ENCODE measurements at places on chromosomes 7 and 10.
A peak's percentile ranks its signal among the peaks of the same experiment; 100 is the strongest.

DNA sequence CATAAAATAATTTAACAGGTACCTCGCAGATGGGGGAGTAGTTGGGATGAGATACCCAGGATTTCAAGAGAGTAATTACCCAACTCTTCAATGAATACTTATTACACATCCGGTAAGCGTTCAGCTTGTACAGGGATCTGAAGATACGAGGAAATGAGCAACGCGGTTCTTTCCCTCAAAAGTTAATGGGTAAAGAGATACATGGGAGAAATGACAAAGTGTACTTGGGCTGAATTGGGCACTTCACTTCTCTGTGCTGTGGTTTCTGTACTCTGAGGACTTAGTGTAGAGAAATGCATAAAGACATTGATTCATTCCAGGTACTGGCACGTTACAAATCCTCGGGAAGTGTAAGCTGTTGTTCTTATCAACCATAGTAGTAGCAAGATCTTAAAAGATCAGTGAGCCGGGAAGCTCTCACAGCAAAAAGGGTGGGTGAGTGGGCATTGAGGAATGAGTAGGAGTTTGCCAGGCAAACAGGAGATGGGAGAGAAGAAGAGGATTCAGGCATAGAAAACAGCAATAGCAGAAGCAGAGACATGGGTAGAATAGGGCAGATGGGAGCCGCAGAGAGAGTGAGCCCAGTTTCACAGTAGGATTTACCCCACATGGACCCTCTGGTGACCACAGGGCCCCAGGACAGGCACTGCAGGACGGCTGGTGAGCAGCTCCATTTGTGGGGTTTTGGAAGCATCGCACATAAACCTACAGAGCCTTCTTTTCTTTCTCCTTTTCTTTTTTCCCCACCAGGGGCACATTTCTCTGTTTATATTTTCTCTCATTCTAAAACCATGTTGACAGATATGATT lies 304.3 kb upstream of the PITRM1 start:
- no peak for DNase-seq

- DNase-seq, result no peak
Observed at GRCh38 chr10:51770709-51771108, 71.3 kb upstream of the CSTF2T start.

DNA sequence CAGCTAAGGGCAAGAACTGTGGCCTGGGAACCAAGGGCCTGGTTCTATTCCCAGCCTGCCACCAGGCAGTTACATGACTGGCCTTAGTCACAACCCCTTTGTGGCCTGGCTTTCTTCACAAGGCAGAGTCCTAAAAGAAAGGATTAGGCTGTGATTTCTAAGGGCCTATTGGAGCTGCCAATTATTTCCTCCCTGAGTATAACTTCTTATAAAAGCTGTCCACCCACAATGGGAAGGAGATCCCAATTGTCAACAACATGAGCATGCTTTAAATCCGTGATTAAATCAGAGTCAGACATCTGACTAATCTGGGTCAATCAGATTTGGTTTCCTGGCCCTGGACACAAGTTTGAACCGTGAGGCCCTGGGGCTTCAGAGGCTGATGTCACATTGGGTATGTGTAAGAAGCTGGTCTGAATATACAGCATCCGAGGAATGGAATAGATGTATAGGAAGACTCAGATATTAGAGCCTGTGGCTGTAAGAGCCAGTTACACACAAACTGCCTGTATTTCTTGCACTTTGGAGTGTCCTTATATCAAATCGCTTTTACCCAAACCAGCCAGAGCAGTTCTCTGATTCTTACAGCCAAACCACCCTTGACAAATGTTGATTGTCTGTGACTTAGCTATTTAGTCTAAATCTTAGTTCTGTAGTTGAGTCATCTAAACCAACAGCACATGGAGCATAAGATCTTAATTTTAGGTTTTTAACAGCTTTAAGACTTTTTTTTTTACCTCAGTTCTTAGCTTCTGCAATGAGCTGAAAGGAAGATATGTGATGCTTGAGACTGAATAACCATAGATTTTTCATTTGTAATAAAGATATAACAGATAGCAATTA lies 61.3 kb downstream of the ABCB4 start:
- DNase-seq, result no peak

DNA sequence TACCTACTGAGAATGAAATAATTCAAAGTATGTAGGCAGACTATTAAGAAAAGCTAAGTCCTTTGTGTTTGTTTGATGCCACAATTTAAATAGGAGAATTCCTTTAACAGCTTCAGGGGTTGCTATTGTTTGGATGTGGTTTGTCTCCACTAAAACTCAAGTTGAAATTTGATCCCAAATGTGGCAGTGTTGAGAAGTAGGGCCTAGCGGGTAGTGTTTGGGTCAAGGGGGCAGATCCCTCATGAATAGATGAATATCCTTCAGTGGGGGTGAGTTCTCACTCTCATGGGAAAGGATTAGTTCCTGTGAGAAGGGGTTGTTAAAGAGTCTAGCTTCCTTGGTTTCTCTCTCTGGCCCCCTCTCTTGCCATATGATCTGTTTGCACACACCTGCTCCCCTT lies 97.0 kb downstream of the HGF start:
- DNase-seq, result no peak

DNA sequence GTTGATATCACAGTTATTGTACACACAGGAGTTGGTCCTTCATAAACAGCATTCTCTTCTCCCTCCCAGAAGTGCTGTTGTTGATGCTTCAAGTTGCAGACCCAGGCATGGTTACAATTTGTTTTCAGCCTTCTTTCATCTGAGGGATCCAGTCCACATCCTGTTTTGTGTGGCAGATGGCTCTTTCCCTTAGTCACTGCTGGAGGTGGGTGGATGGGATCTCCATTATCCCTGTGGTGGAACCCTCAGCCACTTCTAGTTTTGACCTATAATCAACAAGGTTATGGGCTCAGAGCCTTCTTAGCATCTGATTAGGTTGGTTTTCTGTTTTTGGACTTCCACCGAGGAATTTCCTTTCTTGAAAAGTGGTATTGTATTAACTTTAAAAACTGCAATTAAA lies 214.2 kb downstream of the SH2D4B start:
- no peak for DNase-seq

- DNase-seq, result peak; percentile 54
Observed at GRCh38 chr10:92544296-92544695, 29.6 kb downstream of the IDE start.

- no peak for DNase-seq
Observed at GRCh38 chr10:94407668-94408067, 5.3 kb downstream of the TBC1D12 start.

DNA sequence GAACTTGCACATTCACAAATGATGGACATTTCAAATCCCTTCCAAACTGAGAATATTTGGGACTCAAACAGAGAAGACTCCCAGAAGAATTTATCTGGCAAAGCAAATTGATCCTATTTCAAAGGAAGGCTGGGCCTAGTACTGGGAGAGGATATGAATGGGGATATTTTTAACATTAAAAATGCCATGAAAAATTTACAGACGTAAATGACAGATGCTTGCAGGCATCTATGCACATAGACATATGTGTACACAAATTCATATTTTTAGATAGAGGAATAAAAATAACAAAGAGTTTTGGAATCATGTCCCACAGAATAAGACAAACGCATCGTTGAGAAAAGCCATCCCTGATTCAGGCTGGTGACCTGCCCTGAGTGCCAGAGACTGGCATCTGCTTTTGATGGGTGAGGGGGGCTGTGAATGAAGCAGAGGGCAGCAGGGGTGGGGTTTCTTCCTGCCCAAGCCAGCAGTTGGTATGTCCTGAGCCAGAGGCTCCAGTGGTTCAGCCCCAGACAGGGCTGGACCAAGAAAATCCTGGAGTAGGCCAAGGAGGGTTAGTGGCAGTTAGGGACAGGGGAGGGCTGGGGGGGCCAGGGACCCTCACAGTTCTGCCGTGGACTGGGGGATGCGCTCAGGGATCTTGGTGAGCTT lies 138.5 kb downstream of the SLIT1 start:
- DNase-seq, result no peak

GRCh38 chr7:3955751-3956696 lies 655.0 kb downstream of the SDK1 start:
- DNase-seq, result no peak

GRCh38 chr7:100401811-100402210 lies 26.7 kb downstream of the ZCWPW1 start:
- DNase-seq, result no peak

GRCh38 chr7:125450749-125451148 lies 521.1 kb upstream of the POT1 start:
- no peak for DNase-seq

GRCh38 chr10:117544004-117544701 lies 1.6 kb downstream of the EMX2 start:
- DNase-seq, result no peak

DNA sequence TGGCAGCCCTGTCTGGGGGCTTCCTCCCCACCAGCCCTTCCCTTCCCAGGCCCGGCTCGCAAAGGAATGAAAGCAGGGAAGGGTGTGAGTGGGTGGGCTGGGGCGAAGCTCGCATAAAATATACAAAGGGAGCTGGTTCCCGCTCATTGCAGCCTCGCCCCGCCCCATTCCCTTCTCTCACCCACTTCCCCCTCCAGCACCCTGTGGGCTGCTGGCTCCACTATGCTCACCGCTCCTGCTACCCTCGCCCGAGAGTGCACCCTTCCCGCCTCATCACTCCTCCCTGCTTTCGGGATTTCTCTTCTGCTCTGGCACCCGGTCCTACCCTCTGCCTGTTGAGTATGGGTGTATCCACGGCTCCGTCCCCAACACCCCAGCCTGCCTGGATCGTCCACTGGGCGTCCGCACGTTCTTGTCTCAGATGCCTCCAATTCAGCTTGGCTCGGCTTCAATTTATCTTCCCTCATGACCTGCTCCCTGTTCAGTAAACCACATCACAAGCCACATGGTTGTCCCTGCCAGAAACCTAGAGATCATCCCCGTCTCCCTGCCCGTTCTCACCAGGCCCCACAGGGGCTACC lies 14.4 kb upstream of the TTYH3 start:
- no peak for DNase-seq

DNA sequence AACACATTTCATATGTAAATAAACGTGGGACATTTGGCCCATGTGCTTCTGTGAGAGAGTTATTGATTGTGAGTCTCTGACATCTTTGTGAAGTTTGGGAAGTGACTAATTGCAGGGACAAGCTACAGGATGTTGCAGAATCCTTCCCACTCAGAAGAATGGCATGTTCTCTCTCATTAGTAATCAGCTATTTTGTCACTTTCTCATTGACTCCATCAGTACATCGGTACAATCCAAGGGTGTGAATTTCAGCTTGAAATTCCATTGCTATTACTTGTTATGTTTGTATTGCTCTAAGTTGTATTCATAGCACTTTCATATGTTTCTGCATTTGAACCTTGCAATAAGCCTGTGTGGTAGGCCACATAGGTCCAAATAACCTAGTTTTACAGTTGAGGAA lies 100.0 kb upstream of the KCNMA1 start:
- no peak for DNase-seq

DNA sequence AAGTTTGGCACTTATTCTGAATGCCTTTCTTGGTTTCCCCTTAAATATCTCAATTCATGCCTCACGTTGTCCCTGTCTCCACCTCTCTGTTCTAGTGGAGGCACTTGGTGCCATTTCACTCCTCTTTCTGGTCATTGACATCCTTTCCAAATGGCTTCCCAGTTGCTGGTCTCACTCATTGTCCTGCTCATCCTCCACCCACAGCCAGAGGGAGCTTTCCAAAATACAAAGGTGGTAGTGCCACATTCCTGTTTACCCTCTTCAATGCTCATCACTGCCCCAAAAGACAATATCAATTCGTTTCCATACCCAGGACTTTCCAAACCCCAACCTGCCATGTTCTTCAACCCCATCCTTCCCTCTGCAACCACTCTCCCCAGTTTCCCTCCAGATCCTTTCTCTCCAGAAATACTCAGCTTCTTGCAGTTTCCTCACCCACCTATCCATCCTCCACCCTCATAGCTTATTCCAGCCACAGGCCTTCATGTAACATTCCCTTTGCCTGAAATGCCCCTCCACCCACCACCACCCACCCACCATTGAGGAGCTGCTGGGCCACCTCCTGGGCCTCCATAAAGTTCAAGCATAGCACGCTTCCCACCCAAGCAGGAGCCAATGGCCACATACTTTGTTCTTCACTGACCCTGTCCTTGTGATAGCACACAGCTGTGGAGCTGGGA lies 63.1 kb upstream of the ADRB1 start:
- DNase-seq, result no peak

GRCh38 chr7:119936836-119937235 lies 336.1 kb upstream of the KCND2 start:
- DNase-seq, result no peak

GRCh38 chr10:24444337-24444736 lies 235.4 kb downstream of the KIAA1217 start:
- DNase-seq, result no peak

DNA sequence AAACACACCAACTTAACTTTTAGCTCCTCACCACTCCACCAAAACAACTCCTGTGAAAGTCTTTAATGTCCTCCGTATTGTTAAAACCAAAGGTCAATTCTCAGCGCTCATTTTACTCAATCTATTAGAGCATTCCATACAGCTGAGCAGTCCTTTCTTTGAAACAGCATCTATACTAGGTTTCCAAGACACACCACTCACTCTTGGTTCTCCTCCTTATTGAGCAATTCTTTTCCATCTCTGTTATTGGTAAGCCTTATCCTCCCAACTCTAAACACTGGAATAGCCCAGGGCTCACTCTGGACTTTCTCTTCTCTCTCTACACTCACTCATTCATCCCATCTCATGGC lies 34.9 kb downstream of the COA1 start:
- no peak for DNase-seq

DNA sequence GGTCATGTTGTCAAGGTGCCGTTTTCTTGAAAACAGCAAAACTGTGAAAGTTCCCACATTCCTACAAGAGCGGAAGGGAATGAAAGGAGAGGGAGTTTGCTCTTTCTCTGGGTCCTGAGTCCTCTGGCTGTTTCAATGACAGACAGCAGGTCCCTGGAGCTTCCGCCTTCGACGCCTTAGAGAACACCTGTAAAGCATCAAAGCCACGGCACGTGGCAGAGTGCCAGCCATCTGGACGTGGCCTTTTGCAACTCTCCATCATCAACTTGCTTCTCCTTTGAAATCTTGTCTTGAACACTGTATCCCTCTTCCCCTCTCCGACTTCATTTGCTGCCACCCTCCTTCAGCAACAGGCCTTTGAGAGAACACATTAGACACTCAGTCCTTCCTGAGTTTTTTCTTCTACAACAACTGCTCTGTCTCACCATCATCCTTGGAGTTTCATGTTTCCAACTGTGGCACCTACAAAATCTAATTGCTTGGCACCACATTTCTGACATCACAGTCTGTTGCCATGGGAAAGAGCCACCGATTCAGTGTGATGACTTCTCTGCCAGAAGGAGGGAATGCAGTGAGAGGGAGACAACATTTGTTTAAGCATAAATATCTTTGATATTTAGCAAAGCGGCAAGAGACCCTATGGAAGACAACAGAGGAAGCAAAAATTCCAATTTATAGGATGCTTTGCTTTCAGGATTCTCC lies 204.9 kb upstream of the PTER start:
- DNase-seq, result no peak

Data from GDM1 (cell line).